HS-5 (cell line): ENCODE measurements at places on chromosomes 7 and 10.

GRCh38 chr10:24528946-24529345 lies 194.7 kb downstream of the ARHGAP21 start:
- no peak for DNase-seq

DNA sequence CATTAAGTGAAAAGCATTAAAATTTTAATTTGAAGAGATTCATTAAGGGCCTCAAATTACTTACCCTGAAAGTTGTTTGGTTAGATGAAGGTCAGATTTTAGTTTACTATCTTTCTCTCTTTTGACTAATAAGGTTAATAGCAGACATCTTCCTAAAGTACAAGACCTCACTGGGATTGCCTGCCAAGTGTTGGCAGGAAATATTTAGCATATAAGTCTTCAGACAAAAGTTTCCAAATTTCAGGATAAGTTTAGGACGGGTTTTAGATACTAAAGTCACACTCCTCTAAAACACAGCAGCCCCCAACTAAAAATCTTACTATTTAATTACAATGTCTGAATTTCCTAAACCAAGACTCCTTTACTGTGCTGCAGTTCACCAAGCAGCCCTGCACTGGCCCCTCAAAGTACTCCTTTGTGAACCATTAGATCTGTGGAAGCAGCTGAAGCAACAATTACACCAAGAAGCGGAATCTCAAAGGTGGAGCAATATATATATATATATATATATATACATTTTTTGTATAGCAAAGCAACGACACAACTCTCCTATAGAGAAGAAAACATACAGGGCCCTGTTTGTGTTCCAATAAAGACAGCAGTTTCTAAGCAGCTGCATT lies 91.2 kb upstream of the KCNIP2 start:
- no peak for DNase-seq

- no peak for DNase-seq
Measured at GRCh38 chr7:80654887-80655340, 16.5 kb downstream of the CD36 start.

DNA sequence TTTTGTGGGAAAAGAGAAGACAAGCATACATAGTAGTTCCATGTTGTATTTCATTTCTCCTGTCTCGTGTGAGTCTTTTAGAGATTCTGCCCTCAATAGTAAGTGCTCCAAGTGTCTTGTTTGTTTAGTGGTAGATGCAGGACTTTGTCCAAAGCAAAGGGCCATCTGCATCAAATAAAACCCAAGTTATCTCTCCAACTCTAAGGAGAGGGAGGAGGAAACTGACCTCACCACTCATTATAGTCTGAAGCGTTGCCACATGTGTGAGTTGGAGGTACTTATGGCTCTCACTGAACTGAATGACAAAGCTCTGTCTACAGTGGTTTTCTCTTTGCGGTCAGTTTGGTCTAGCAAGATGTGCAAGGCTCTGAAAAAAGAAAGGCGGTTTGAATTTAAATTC lies 272.6 kb downstream of the DOCK4 start:
- no peak for DNase-seq

DNA sequence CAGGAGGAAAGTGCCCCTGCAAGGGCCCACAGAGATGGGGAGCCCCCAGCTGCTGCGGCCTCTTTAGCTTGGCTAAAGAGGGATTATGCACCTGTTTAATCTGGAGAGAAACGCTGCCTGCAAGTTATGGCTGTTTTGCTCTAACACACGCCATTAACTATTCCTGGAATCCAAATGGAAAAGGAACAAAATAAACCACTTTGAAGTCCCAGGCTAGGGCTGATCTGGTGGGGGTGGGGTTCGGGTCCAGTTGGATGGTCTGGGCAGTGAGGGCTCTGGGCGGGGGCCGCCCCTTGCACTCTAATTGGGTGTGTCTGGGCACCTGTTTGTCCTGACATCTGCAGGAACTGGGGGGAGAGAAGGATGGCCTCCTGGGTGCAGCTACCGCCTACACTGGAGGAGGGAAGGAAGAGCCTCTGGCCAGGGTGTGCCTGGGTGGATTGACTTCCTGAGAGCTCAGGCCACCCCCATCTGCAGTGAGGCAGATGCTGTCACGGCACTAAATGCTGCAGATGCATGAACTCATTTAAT lies 300.6 kb downstream of the ZEB1 start:
- no peak for DNase-seq

- no peak for DNase-seq
Measured at GRCh38 chr10:44968091-44968490, 8.5 kb downstream of the RASSF4 start.

DNA sequence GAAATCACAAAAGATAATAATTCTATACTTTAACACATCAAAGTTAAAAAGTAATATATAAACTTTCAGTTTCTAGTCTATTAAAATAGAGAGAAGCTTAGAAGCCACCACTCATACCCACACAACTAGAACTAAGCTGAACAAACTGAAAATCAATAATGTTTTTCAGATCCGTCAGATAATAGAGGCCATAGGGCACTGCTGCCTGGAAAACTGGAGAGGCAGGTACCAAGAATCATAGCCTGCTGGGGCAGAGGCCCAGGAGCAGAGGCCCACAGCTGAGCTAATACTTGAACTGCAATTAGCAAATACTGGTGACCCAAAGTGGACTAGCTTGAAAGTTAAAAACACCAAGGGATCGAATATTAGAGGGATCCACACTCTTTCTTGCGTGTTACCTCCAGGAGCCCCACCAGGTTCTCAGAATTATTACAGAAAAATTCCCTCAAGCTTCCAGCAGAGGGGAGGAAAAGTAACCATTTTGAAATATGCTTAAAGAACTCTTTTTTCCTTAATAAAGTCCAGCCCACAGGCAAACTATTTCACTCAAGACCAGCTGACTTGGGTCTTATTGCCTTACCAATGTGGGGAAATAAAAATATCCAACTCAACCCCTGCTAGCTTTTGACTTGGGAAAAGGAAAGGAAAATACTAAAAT lies 774.1 kb upstream of the IGFBP3 start:
- no peak for DNase-seq

GRCh38 chr10:11341283-11341960 lies 270.0 kb downstream of the USP6NL start:
- no peak for DNase-seq

DNA sequence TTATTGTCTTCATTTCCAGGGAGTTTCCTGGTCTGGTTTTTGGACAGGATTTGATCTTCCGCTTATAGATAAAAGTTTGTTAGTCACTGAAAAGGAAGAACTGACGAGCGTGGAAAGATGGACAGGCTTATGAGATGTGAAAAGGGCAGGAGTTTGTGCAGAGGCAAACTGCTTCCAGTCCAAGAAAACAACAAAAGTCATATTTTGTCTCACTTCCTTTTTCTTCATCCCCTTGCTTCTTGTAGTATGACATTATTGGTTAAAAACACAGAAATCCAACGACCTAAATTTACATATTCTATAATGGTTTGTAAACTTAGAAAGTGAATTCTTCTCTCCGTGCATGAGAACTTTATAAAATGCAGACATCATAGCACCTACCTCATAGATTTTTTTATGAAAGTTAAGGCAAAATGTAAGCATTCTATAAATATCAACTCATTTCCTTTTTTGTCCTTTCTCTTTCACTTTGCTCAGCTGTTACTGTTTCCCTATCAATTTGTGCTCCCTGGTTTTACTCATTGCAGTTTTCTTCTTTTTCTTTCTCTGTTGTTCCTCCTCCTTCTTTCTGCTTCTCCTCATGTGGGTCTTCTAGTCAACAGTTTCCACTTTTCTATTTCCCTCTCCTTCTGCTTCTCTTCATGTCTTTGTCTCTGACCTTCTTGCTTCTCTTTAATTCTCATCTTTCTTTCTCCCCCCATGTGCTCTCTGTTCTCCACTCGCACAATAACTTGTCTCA lies 370.2 kb downstream of the ARL4A start:
- no peak for DNase-seq

DNA sequence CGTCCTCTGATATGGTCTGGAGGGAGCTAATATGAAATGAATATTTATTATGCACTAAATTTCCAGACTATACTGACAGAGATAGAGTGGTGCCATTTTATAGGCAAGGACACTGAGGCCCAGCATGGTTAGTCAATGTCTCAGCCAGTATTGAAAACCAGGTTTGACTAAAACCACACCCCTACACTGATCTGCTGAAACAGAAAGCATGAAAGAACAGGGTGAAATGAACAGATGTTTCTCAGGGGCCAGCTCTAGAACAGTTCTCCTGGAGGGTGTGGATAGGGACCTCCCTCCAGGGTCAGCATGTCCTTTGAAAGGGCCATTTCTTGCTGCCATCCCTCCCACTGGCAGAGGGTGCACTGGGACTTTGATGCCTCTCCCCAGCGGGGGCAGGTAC lies 700.5 kb downstream of the GRID1 start:
- no peak for DNase-seq

DNA sequence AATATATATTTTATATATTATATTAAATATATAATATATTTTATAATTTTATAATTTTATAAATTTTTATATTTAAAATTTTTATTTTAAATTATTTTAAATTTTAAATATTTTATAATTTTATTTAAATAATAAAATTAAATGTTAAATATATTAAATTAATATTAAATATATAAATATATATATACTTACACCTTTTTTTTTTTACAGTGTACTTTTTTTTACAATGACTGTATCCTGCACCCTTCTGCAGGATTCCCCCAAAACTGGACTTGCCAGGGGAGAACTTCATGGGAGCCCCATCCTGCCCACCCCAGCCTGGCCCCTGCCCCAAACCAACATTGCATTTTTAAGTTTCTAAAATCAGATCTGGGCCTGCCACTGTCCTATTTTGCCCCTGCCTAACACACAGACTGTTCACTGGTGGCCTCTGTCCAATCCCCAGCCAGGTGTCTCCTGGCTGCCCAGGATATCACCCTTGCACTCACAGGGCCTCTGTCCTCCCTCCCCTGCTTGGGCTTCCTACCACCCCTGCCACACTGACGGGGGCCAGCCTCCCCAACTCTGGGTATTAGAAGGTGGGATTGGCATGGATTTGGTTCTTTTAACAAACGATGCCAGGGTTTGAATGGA lies 138.0 kb downstream of the ADCY1 start:
- DNase-seq, result no peak

DNA sequence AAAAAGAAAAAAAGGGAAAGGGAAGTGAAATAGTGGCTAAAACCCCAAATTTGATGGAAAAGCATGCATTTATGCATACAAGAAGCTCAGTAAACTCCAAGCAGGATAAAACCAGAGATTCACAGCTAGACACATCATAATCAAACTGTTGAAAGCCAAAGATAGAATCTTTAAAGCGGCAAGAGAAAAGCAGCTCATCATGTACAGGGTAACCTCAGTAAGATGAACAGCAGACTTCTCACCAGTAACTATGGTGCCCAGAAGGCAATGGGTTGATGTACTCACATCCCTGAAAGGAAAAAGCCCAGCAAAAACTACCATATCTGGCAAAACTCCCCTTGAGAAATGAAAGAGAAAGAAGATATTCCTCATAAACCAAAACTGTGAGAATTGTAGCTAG lies 60.4 kb downstream of the TPST1 start:
- no peak for DNase-seq

DNA sequence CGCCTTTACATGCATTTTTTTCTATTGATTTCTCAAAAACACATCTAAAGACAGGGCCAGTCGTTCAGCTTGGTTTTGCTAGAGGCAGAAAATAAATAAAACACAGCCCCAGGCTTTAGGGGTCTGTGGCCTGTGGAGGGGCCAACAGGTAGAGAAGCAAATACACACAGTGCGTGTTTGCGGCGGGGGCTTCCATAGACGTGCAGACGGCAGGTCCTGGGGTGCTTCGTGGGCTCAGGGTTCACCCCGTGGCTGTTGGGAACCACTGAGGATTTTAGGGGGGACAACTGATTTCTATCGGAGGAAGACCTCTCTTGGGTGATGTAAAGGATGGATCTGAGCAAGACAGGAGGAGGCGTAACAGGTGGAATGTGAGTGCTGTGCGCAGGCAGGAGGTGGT lies 445.7 kb upstream of the FOXK1 start:
- DNase-seq, result no peak

- DNase-seq, result no peak
Measured at GRCh38 chr7:115789901-115790300, 240.7 kb downstream of the TFEC start.

DNA sequence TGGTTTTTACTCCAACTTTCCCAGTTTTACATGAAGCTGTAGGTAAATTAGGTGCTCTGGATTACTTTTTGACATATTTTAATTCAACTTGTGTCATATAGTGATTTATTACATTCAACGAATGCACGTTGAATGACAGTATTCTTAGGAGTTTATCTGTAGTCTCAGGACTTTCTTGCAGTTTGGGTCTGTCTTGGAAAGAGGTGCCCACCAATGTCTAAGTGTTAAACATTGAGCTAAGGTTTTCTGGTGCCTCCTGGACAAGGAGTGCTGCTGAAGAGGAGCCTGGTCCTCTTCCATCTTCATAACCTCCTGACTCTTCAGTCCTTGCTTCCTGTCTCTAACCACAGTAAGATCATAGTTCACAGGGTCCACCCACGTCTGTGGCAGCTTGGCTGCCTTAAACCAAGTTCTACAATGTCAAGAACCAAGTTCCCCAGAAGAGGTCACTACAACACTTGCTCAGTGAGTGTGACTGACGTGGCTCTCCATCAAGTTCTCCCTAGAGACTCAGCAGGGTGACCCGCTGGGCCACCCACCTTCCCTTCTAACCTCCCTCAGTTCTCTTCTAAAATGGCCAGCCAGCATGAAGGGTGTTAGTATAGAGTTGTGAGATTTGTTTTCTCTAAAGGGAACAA lies 6.1 kb downstream of the NPY start:
- DNase-seq, result peak; percentile 23

DNA sequence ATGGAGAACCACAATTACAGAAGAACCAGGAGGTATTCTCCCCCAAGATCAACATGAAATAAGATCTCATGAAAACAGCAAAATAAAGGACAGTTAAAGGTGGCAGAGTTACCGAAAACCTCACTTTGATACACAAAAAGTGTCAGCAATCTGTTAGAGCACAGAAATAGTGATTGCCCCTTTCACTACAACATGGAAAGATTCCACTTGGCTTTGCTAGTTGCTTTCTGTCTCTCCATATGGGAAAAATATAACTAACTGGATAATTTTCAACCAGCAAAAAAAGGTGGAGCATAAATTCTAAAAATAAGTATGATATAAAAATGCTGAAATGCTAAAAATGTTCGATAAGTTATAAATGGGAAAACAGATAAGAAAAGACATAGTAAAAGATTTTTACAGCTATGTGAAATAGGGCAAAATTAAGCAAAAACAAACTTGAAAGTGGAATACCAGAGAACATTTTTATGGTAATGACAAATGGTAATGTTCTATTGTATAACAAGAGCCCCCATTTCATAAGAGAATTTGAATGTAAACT lies 90.2 kb downstream of the GPR85 start:
- no peak for DNase-seq
